A549 treated with CpdA at 1 μM for 4 hours (cell line): ENCODE measurements at places on chromosomes 6 and 20. TPM values are rescaled to one million over a fixed set of nuclear protein-coding genes. Genes with fewer than 3 reads are reported as not detected.

The LY86 gene
- total RNA-seq = not detected in 5 replicates

The PTCRA gene
- total RNA-seq = not detected in 5 replicates

The RCAN2 gene
- not detected in 5 replicates for total RNA-seq

The MLN gene
- total RNA-seq = not detected in 5 replicates

The ZBTB46 gene
- total RNA-seq = 0.59 to 1.1 TPM (median 0.78 TPM) in 5 replicates

The PTP4A1 gene
- 142 to 152 TPM (median 145 TPM) in 5 replicates for total RNA-seq

The FAXC gene
- total RNA-seq = 6.4 to 8.1 TPM (median 6.8 TPM) in 5 replicates

The LCA5 gene
- 0.58 to 1.5 TPM (median 0.90 TPM) in 5 replicates for total RNA-seq

The BTNL2 gene
- total RNA-seq = not detected in 5 replicates

The MRAP2 gene
- total RNA-seq = 1.1 to 1.5 TPM (median 1.2 TPM) in 5 replicates

The C20orf204 gene
- 0.16 to 0.57 TPM (median 0.37 TPM) in 5 replicates for total RNA-seq

The RSPO4 gene
- not detected in 5 replicates for total RNA-seq

The GCLC gene
- total RNA-seq = 103 to 123 TPM (median 114 TPM) in 5 replicates

The NINL gene
- total RNA-seq = 13.0 to 17.6 TPM (median 13.6 TPM) in 5 replicates

The STK4 gene
- 11.9 to 16.8 TPM (median 13.8 TPM) in 5 replicates for total RNA-seq

The GINS1 gene
- 29.4 to 34.9 TPM (median 31.5 TPM) in 5 replicates for total RNA-seq

The MCM9 gene
- 4.5 to 5.9 TPM (median 5.2 TPM) in 5 replicates for total RNA-seq

The ELOVL5 gene
- total RNA-seq = 64.8 to 71.9 TPM (median 69.5 TPM) in 5 replicates

The EYA4 gene
- 10.1 to 11.7 TPM (median 11.6 TPM) in 5 replicates for total RNA-seq

The ULBP1 gene
- 0.73 to 1.2 TPM (median 0.97 TPM) in 5 replicates for total RNA-seq

The GRM4 gene
- 0.07 to 0.35 TPM (median 0.09 TPM) in 5 replicates for total RNA-seq

The CFAP61 gene
- 0.40 to 0.99 TPM (median 0.45 TPM) in 4 of 5 replicates, not detected in the other for total RNA-seq

The OOEP gene
- total RNA-seq = not detected in 5 replicates

The SLC22A1 gene
- 1.7 to 3.5 TPM (median 2.8 TPM) in 5 replicates for total RNA-seq

The SNAP25 gene
- total RNA-seq = 16.3 to 20.3 TPM (median 18.9 TPM) in 5 replicates

The FNDC11 gene
- total RNA-seq = 0.09 to 0.30 TPM (median 0.24 TPM) in 4 of 5 replicates, not detected in the other

The NR2E1 gene
- total RNA-seq = 0.03 to 0.09 TPM (median 0.05 TPM) in 3 of 5 replicates, not detected in the others

The LY6G5C gene
- 0.51 to 2.4 TPM (median 1.4 TPM) in 5 replicates for total RNA-seq

The FGD2 gene
- not detected in 5 replicates for total RNA-seq

The PRDM1 gene
- 3.1 to 4.5 TPM (median 4.2 TPM) in 5 replicates for total RNA-seq

The BPIFB4 gene
- not detected in 5 replicates for total RNA-seq

The TCP1 gene
- total RNA-seq = 235 to 263 TPM (median 247 TPM) in 5 replicates

The MAP7 gene
- 32.5 to 40.0 TPM (median 38.8 TPM) in 5 replicates for total RNA-seq

The MYCT1 gene
- total RNA-seq = 0.03 to 0.10 TPM (median 0.06 TPM) in 4 of 5 replicates, not detected in the other

The MAS1 gene
- total RNA-seq = not detected in 5 replicates

The ACSS1 gene
- total RNA-seq = 7.8 to 11.9 TPM (median 11.7 TPM) in 5 replicates

The PTCHD4 gene
- total RNA-seq = 0.05 to 0.06 TPM in 2 of 5 replicates, not detected in the others

The GNL1 gene
- total RNA-seq = 30.5 to 38.6 TPM (median 34.5 TPM) in 5 replicates

The SLPI gene
- 8.8 to 14.6 TPM (median 11.2 TPM) in 5 replicates for total RNA-seq

The ARMC2 gene
- total RNA-seq = 1.4 to 2.3 TPM (median 1.9 TPM) in 5 replicates

The FOXQ1 gene
- total RNA-seq = 1.8 to 4.8 TPM (median 4.0 TPM) in 5 replicates
